ENCODE measurements at places on chromosomes 12 and 14.

- no peak for DNase-seq
These were observed 2.8 kb upstream of the CD4 start for GRCh38 chr12:6786416-6787094.

GRCh38 chr12:112196196-112196875 is 71.0 kb downstream of the TRAFD1 start:
- no peak for DNase-seq

GRCh38 chr12:89391726-89392336 is 39.5 kb upstream of the DUSP6 start:
- no peak for DNase-seq

- no peak for DNase-seq
These were observed 4.9 kb downstream of the GPRC5A start for GRCh38 chr12:12896260-12896659.

GRCh38 chr14:101019990-101020710 is 116.6 kb upstream of the RTL1 start:
- DNase-seq, result no peak

GRCh38 chr14:74500417-74501134 is 7.0 kb downstream of the ISCA2 start:
- no peak for DNase-seq

- DNase-seq, result no peak
These were observed 36.8 kb upstream of the VWF start for GRCh38 chr12:6161124-6161882.

GRCh38 chr12:121026274-121027045 is 10.2 kb upstream of the C12orf43 start:
- no peak for DNase-seq

- DNase-seq, result no peak
These were observed 1.2 kb downstream of the GZMB start for GRCh38 chr14:24632761-24633160.

DNA sequence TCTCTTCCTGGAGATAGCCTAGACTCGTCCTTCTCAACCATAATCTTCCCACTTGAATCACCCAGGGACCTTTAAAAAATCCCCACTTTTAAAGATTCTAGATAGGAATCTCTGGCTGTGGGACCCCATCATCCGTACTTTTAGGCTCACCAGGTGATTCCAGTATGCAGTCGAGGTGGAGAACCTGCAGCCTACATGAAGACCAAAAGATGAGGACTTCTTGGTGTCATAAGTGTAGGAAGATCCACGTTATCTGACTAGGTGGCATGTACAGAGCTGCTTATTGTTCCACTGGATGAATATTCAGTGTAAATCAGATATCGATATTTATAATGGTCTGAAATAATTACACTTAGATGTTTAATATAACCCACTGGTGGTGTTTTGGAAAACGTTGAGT is 2.6 kb downstream of the PRKCH start:
- DNase-seq, result no peak

DNA sequence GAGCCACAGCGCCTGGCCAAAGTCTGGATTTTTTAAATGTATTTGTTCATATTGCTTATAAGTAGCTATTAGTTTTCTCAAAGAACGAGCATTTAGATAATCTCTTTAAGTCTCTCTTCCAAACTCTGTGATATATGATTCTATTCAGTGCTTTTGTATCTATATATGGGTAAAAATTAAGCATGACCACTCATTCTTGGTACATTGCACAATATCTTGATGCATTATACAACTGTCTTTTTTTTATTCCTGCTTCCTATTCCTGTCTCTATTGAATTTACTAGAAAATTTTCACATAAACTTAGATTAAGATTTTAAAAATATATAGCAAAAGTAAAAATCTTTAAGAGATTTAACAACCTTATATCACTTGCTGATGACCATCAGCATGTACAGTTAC is 29.1 kb downstream of the SOCS2 start:
- no peak for DNase-seq

GRCh38 chr12:76457010-76457409 is 102.6 kb downstream of the OSBPL8 start:
- no peak for DNase-seq

GRCh38 chr12:31206038-31206670 is 119.8 kb downstream of the SINHCAF start:
- DNase-seq, result no peak

- peak; percentile 64 for DNase-seq
These were observed 7.7 kb upstream of the TMEM132D start for GRCh38 chr12:129911428-129912049.

- DNase-seq, result no peak
These were observed 301.5 kb downstream of the NELL2 start for GRCh38 chr12:44574586-44574985.

- no peak for DNase-seq
These were observed at the start of gene CFAP73 for GRCh38 chr12:113149361-113150150. Gene CFAP73, plus strand, starts transcription at chr12:113149724. Its CDS starts 134 bp downstream, at chr12:113149858.

GRCh38 chr14:62428429-62429203 is 616.6 kb downstream of the KCNH5 start:
- no peak for DNase-seq

- no peak for DNase-seq
These were observed 177.8 kb downstream of the KLHL28 start for GRCh38 chr14:44783901-44784300.

- no peak for DNase-seq
These were observed 20.6 kb upstream of the SNRPF start for GRCh38 chr12:95838125-95838524.

DNA sequence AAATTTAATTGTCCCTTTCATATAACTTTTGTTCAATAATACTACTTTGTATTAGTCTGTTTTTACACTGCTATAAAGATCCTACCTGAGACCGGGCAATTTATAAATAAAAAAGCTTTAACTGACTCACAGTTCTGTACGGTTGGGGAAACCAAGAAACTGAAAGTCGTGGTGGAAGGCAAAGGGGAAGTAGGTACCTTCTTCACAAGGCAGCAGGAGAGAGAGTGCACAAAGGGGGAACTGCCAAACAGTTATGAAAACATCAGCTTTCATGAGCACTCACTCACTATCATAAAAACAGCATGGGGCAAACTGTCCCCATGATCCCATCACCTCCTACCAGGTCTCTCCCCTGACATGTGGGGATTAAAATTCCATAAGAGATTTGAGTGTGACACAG is 1069.0 kb downstream of the FSCB start:
- DNase-seq, result no peak

- no peak for DNase-seq
These were observed 9.6 kb downstream of the PFKM start for GRCh38 chr12:48128800-48129199.

DNA sequence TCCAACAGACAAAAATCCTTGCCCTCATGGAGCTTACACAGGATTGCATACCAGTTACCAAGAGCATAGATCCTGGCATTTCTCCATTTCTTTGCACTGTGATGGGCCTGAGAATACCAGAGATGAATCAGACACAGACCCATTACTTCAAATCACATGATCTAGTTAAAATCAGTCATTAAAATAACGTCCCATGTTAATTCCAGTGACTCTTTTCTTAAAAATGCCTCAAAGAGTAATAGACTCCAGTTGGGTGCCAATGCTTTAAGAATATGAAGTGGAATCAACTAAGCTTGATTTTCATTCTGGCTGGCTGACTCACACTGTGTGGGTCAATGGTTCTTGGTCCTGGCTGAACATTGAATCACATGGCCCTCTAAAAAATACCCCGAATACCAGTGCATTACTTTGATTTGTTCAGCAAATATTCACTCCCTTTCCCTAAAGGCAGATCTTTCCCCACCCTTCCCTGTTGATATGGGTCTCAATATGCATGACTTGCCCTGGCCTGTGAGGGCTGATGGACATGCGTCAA is 11.0 kb downstream of the ASB2 start:
- DNase-seq, result no peak

DNA sequence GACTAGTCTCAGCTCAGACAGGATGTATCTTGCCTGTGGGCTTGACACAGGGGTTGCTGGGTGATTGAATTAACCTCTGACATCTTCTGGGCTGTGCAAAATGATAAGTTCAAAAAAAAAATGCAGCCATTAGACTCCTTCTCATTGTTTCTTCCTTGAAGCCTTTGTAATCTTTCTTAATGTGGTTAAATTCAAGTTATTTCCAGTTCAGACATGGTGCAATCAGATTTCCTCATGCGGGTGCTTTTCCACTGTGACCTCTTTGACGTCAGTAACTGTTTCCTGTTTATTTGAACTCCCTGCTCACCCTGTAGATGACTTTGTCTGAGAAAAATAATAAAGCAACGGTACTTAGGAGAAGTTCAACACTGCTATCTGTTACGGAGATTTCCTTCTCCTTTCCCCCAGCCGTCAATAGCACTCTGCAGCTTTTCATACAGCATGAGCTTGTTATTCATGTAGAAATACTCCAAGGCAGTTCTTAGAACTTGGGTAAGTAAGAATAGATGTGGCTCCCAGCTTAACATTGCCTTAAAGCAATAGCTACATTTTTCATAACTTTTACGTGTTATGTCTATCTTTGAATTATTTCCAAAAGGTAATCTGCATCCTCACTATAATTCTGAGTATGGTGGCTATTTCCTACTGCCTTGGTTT is 155.5 kb downstream of the PRKCH start:
- no peak for DNase-seq

DNA sequence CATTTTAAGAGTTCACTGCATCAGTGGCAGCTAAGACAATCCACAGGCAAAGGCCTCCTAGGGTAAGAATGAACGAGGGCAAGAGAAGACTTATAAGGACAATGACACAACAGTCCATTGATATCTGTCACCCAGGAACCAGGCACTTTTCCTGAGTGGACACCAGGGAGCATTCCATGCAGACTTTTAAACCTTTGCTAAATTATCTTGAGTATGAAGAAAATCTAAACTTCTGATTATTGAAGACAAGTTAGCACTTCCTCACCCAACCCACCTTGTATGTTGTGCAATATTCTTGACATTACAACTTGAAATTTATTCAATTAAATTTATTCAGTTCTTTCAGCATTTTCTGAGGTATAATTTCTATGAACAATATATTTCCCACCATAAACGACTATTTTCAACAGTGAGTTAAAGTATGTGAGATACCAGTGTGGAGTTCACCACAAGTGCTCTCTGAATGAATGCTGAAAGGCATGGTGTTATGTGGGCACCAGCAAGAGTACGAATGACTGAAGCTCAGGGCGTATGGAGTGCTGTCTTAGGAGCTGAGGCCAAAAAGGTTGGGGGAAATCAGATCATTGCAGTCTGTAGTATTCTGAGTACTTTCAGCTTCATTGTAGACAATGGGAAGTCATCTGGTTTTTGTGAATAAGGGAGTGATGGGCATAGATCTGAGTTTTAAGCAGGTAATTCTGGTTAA is 124.3 kb upstream of the LMNTD1 start:
- DNase-seq, result no peak

GRCh38 chr12:39431797-39432196 is 11.1 kb downstream of the KIF21A start:
- no peak for DNase-seq

GRCh38 chr12:92573104-92573503 is 129.7 kb upstream of the PLEKHG7 start:
- DNase-seq, result no peak

DNA sequence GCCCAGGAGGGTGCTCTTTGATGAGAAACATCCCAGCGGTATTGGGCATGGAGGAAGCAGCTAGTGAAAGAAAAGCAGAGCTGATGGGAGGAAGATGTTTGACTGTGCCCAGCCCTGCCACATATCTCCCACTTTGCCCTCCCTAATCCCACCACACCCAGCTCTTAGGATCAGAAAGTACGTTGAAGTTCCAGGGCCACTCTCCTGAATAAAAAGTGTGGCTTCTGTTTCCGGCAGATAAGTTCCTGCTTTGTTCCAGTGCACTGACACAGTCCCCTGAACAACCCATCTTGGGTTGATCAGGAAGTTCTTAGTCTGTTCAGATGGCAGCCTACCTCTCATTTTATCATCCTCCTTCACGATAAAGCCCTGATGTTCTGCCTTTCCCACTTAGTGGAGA is 16.5 kb downstream of the TPCN1 start:
- no peak for DNase-seq

GRCh38 chr12:11681207-11681606 is 31.7 kb downstream of the ETV6 start:
- no peak for DNase-seq

DNA sequence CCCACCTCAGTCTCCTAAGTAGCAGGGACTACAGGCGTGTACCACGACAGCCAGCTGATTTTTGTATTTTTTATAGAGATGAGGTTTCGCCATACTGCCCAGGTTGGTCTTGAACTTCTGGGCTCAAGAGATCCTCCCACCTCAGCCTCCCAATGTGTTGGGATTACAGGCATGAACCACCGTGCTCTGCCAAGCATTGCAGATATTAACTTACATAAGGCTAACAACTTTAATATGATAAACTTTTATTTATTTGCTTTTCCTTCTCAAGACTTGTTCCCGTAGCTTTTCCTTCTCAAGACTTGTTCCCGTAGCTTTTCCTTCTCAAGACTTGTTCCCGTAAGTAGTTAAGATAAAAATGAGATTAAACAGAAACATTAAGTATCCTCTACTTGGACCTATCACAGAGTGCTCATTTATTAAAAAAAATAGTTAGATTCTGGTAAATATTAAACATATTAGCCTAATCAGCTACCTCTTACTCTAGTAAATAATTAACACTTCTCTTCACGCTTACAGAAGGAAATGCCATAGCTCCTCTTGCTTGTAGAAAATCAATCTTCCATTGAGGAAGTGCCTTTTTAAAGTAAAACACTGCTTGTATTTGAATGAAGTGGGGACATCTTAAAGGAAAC is 157.7 kb upstream of the KITLG start:
- no peak for DNase-seq

DNA sequence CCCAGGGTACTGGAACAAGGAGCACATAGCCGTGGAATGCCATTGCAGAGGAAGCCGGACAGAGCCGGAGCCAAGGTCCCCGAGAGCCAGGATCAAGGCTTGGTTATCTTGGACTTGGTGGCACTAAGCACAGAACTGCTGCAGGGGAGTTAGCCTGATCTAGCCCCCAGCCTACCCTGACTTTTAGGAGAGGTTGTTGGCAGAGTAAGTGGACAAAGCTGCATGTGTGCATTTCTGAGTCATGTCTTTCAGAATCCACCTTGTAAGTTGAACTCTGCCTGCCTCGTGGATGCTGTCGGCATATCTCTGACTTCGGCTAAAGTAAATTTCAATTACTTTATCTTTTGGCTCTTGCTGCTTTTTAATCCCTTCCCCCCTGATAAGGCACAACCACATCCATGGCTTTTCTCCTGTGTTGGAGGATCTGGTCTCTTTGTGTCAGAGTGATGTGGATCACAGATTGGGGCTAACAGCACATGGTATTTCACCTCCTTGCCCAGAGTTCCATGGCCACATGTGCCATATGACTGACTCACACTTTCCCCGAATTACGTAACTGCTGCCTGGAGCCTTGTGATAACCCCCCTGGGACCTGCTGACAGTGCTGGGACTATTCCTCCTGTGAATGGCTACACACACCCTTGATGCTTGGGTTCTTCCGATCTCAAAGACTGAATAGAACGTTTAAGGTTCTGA is 240.3 kb downstream of the EMP1 start:
- DNase-seq, result no peak

DNA sequence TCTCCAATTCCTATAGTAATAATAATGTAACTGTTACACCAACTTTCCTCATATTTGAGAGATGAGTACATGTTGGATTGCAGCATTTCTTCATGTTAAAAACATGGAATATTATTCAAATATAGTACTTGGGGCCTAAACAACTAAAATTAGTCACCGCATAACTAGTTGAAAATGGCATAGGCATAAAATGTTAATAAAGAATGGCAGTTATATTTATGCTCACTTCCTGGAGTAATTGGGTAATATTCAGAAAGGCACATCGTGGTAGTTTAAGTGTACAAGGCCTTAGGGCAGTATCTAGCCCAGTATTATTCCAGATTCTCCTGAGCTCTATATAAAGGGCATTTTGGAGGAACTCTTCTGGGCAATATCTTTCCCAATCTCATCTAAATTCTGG is 46.0 kb downstream of the ERGIC2 start:
- no peak for DNase-seq
